ENCODE measurements at places on chromosomes 2 and 18. TPM values are rescaled to one million over a fixed set of nuclear protein-coding genes. Genes with fewer than 3 reads are reported as not detected.

Gene DNAH7
- 0.11 TPM for polyA plus RNA-seq

Gene LRRTM1
- polyA plus RNA-seq: not detected

Gene GLI2
- polyA plus RNA-seq: 0.04 TPM

Gene DIPK1C
- 0.06 TPM for polyA plus RNA-seq

Gene MAIP1
- 40.2 TPM for polyA plus RNA-seq

Gene UGT1A4
- 446 TPM for polyA plus RNA-seq

Gene C2orf78
- 0.02 TPM for polyA plus RNA-seq

Gene CXCR2
- polyA plus RNA-seq: 0.60 TPM

Gene TLX2
- polyA plus RNA-seq: not detected

Gene NTSR2
- not detected for polyA plus RNA-seq

Gene LINC00305
- not detected for polyA plus RNA-seq

Gene DNAJC27
- polyA plus RNA-seq: 0.95 TPM

Gene ZNF892
- 0.17 TPM for polyA plus RNA-seq

Gene CNOT9
- 12.3 TPM for polyA plus RNA-seq

Gene INHBB
- 7.4 TPM for polyA plus RNA-seq

Gene SIX3
- polyA plus RNA-seq: not detected

Gene TGFA
- polyA plus RNA-seq: 1.9 TPM

Gene ABCB11
- polyA plus RNA-seq: 18.3 TPM

Gene EDAR
- 0.10 TPM for polyA plus RNA-seq

Gene CRYBA2
- not detected for polyA plus RNA-seq

Gene HOXD12
- not detected for polyA plus RNA-seq

Gene ANKRD53
- 0.46 TPM for polyA plus RNA-seq

Gene NLRC4
- 0.82 TPM for polyA plus RNA-seq

Gene CTLA4
- polyA plus RNA-seq: not detected

Gene CLEC4F
- 0.03 TPM for polyA plus RNA-seq

Gene WIPF1
- polyA plus RNA-seq: 4.7 TPM

Gene DPP10
- 0.04 TPM for polyA plus RNA-seq

Gene NCOA1
- 6.8 TPM for polyA plus RNA-seq

Gene TBR1
- not detected for polyA plus RNA-seq

Gene GDF7
- polyA plus RNA-seq: 0.89 TPM

Gene DTNA
- 1.2 TPM for polyA plus RNA-seq

Gene OSR1
- 0.14 TPM for polyA plus RNA-seq

Gene CPO
- polyA plus RNA-seq: 0.07 TPM

Gene METAP1D
- 5.0 TPM for polyA plus RNA-seq

Gene NAT8
- 67.5 TPM for polyA plus RNA-seq

Gene KCNF1
- not detected for polyA plus RNA-seq

Gene BCL11A
- polyA plus RNA-seq: 0.08 TPM

Gene SERPINB4
- polyA plus RNA-seq: not detected

Gene GTF2A1L
- not detected for polyA plus RNA-seq

Gene FEV
- polyA plus RNA-seq: not detected

Gene TMEFF2
- polyA plus RNA-seq: not detected

Gene PSMD14
- polyA plus RNA-seq: 37.9 TPM

Gene RAD51AP2
- polyA plus RNA-seq: 0.02 TPM

Gene LCT
- not detected for polyA plus RNA-seq

Gene CD8A
- 0.90 TPM for polyA plus RNA-seq

Gene RSAD2
- polyA plus RNA-seq: 2.1 TPM

Gene MARCO
- 21.8 TPM for polyA plus RNA-seq

Gene MC4R
- polyA plus RNA-seq: not detected

Gene CCDC102B
- 0.54 TPM for polyA plus RNA-seq

Gene RMDN2
- 18.6 TPM for polyA plus RNA-seq

Gene TMEM37
- 44.5 TPM for polyA plus RNA-seq

Gene PRSS56
- polyA plus RNA-seq: 0.02 TPM

Gene ASIC4
- polyA plus RNA-seq: not detected

Gene INPP5D
- polyA plus RNA-seq: 4.2 TPM

Gene RPL37A
- 1,757 TPM for polyA plus RNA-seq

Gene UGT1A10
- not detected for polyA plus RNA-seq

Gene FOXD4L1
- not detected for polyA plus RNA-seq

Measured in liver (tissue), 10 donors.